ENCODE measurements at places on chromosomes 2 and 18.

GRCh38 chr2:151906633-151906998 lies 78.4 kb upstream of the ARL5A start:
- DNase-seq: no peak

DNA sequence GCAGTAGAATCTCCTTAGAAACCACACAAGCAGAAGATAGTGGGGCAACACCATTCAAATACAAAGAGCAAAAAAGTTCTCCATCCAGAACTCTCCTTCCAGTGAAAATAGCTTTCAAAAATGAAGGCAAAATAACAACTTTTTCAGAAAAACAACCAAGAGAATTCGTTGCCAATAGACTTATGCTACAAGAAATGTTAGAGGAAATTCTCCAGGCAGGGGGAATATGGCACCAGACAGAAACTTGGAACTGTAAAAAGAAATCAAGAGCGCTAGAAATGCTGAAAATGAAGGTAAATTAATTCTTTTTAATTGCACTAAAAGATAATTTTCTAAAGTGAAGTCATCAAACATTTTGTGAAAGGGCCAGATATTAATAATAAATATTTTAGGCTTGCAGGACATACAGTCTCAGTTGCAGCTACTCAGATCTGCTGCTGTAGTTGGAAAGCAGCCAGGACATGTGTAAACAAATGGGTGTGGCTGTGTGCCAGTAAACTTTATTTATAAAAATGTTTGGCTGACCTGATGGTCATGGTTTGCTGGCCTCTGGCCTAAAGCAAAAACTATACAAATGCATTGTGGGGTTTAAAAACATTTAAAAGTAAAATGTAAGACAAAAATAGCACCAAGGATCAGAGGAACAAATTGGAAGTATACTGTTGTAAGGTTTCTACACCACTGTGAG lies 73.7 kb upstream of the TGFA start:
- DNase-seq: no peak

- DNase-seq: no peak
Observed at GRCh38 chr2:102592601-102593000, 26.8 kb upstream of the SLC9A2 start.

DNA sequence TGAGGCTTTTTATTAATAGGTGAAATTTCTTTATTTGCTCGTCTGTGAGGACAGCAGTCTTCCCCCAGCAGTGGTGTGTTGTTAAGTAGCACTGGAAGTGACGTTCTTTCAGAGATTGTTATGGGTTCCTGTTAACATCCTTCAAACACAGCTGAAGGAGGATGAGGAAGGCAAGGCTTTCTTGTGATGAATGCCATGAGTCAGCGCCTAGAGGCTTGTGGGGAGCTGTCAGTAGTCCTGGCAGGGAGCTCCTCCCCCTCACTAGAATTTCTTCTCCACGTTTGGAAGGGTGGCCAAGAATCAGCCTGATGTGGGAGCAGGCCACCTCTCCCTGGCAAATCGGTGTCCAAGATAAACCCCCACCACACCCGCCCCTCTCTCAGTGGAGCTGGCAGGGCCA lies 113.2 kb downstream of the ARHGEF4 start:
- DNase-seq: no peak

GRCh38 chr2:224778474-224778877 lies 62.3 kb upstream of the CCDC195 start:
- peak; percentile 15 for DNase-seq

DNA sequence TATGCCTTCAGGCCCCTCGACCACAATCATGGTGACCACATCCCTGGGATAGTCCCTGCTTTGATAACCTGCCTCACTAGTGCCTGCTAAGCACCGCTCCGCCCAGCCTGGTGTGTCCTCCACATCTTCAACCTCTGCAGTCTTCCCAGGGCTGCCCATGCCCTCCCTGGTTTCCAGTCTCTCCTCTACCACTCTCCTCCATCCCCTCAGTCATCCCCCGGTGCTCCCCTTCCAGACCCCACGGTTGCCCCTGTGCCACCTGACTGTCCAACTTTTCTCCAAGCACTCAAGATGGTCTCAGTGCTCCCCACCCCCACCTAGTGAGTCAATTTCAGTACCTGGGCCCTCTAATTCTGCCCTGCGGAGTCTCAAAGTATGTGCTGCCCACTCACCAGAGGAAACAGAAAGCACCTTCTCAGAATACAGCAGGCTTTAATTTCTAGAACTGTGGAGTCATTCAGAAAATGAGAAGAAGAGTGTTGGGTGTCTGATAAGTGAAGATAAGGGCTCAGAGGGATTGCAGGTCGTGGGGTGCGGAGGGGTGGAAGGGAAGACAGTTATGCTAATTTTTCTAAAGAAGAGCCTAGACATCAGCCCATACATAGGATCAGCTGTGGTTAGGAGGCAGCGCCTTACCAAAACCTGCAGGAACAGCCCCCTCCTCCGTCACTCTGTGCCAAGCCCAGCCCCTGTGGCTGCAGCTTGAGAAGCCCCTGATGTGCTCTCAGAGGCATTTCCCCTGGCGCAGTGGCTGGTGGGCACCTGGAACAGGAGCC lies 53.6 kb upstream of the CAB39 start:
- peak; percentile 42 for DNase-seq

- DNase-seq: no peak
Observed at GRCh38 chr2:240246173-240246820, 105.8 kb upstream of the OTOS start.

DNA sequence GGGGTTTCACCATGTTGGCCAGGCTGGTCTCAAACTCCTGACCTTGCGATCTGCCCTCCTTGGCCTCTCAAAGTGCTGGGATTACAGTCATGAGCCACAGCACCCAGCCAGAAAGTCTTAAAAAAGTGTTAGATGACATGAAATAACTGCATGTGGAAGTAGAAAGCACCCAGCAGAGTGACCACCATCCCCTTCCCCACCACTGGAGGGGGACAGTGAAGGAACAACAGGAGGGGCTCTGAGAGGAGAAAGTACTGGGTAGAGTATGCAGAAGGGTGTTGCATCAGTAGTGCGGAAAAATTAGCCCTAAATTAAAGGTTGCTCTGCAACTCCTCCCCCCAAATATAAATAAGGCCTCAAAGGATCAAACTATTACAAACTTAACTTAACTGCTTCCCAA lies 230.5 kb downstream of the ZNF521 start:
- DNase-seq: no peak

- DNase-seq: no peak
Observed at GRCh38 chr2:151246152-151246551, 15.5 kb downstream of the RBM43 start.

All from stimulated activated CD8-positive, alpha-beta memory T cell treated with anti-CD3 and anti-CD28 coated beads, Interleukin-15, amount 100 ng/mL, for 24 hours (primary cell).